ENCODE measurements at places on chromosomes 16 and 17.

GRCh38 chr16:46618516-46618915, 2.7 kb downstream of the SHCBP1 start:
- no peak for DNase-seq

- no peak for DNase-seq
These were observed 36.0 kb downstream of the IL21R start for GRCh38 chr16:27437946-27438345.

DNA sequence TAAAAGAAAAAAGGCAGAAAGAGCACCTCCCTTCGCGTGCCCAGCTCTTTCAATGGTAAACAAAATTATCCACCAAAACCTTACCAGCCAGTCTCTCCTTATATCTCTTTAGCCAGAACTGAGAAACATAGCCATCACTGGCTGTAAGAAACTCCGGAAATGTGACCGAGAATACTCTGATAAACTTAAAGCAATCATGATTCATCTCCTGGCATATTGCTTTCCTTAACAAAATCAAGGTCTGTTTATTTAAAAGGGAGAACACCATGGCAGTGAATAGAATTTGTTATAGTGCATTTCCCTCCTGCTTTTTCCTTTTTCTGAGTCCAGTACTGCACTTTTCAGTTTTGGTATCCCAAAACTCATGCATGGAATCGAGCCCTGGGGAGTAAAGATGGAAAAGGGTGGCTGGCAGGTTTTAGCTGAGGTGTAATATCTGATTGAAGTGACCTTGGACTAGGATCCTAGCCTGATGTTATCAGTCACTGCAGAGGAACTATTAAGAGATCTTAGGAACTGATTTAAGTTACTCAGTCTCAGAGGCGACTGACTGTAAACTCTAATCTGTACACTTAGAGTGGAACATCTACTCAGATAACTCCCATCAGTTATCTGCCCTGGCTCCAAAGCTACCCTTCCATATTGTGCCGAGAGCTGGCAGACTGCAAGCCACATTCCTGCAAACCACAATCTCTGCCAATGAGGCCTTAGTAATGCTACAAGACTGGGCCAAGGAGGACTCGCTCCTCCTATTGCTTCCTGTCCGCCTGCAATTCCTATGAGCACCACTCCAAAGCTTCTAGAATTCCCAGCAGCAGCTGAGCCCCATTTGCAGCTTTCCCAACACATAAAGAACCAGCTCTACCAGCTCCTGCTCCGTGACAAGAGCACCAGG, 7.4 kb upstream of the COX10 start:
- peak; percentile 75 for DNase-seq

GRCh38 chr16:57984443-57985203, 13.7 kb upstream of the CNGB1 start:
- DNase-seq = peak; percentile 48

GRCh38 chr16:64144617-64145016, 977.2 kb downstream of the CDH11 start:
- DNase-seq = peak; percentile 12

- no peak for DNase-seq
These were observed 20.9 kb upstream of the PYY start for GRCh38 chr17:43974382-43975266.

- DNase-seq = no peak
These were observed 11.0 kb downstream of the FTO start for GRCh38 chr16:53715023-53715384.

Measured in AG08395 (cell line).